Esophagus squamous epithelium (tissue), 5 donors: ENCODE measurements at places on chromosomes 3 and 15.

DNA sequence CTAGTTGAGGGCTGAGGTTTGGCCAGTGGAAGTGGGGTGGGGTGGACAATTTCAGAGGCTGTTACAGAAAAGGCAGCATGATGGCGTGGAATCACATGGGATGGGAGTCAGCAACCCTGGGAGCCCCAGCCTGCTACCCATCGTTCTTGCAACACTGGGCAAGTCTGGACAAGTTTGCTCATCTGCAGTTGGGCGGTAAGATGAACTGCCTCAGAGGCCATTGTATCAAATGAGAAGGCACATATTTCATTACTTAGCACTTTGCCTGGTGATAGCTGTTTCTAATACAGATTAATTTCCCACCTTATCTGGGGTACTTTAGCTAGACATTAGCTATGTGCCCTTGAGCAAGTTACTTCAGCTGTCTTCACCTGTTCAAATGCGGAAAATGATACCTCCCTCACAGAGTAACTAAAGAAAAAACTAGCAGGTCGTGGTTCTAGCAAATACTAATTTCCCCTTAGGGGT, 248.9 kb downstream of the THSD4 start:
- H3K4me3 ChIP-seq = no peak overlapping the region
- H3K4me1 ChIP-seq = no peaks in the 10 kb centered on the region
- no peak for DNase-seq
- no peak overlapping the region for H3K27ac ChIP-seq
- no peaks in the 10 kb centered on the region for H3K27me3 ChIP-seq

- no peaks in the 10 kb centered on the region for H3K27me3 ChIP-seq
- H3K27ac ChIP-seq = peak overlapping the region; percentile 81
- DNase-seq = no peak
- H3K36me3 ChIP-seq = no peaks in the 10 kb centered on the region
Observed at GRCh38 chr15:62390791-62391640, 225.9 kb upstream of the C2CD4B start.

GRCh38 chr3:69948246-69948862, 51.2 kb upstream of the SAMMSON start:
- no peaks in the 10 kb centered on the region for H3K27me3 ChIP-seq
- peaks cover 23% of the 10 kb centered on the region for H3K36me3 ChIP-seq
- no peaks in the 10 kb centered on the region for H3K4me1 ChIP-seq
- H3K4me3 ChIP-seq = no peak overlapping the region

GRCh38 chr3:97896129-97896528, 74.3 kb downstream of the CRYBG3 start:
- peaks cover 7% of the 10 kb centered on the region for H3K4me1 ChIP-seq
- H3K4me3 ChIP-seq = no peak overlapping the region
- DNase-seq = no peak
- peaks cover 4% of the 10 kb centered on the region for H3K36me3 ChIP-seq
- H3K27me3 ChIP-seq = no peaks in the 10 kb centered on the region
- no peak overlapping the region for H3K27ac ChIP-seq

- no peaks in the 10 kb centered on the region for H3K4me1 ChIP-seq
- no peak overlapping the region for H3K4me3 ChIP-seq
- H3K27me3 ChIP-seq = no peaks in the 10 kb centered on the region
- no peaks in the 10 kb centered on the region for H3K36me3 ChIP-seq
- no peak overlapping the region for H3K27ac ChIP-seq
Observed at GRCh38 chr3:191260431-191261303, 61.6 kb downstream of the OSTN start.

GRCh38 chr3:56918111-56918568, 116.4 kb upstream of the ARHGEF3 start:
- peaks cover 39% of the 10 kb centered on the region for H3K4me1 ChIP-seq
- no peak for DNase-seq
- no peaks in the 10 kb centered on the region for H3K27me3 ChIP-seq
- H3K4me3 ChIP-seq = no peak overlapping the region
- H3K36me3 ChIP-seq = no peaks in the 10 kb centered on the region

DNA sequence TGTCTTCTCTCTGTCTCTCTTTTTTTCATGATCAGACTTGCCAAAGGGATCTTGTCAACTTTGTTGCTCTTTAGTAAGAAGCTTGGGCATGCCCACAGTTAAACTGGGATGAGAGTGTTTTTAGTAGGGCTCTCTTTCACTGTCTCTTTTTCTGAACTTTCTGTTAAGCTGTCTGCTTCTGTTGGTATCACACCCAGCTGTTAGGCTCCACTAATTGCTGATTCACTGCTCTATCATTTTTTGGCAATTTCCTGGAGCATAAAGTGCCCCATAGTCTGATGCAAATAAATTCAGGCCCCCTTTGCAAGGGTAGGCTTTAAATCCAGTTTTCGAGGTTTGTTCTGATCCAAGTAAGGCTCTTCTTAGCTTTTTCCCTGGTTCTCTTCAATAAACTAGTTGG, 360.4 kb upstream of the ADAMTS9 start:
- H3K4me3 ChIP-seq = no peak overlapping the region
- H3K27me3 ChIP-seq = no peaks in the 10 kb centered on the region
- no peaks in the 10 kb centered on the region for H3K36me3 ChIP-seq
- H3K4me1 ChIP-seq = no peaks in the 10 kb centered on the region
- no peak overlapping the region for H3K27ac ChIP-seq

DNA sequence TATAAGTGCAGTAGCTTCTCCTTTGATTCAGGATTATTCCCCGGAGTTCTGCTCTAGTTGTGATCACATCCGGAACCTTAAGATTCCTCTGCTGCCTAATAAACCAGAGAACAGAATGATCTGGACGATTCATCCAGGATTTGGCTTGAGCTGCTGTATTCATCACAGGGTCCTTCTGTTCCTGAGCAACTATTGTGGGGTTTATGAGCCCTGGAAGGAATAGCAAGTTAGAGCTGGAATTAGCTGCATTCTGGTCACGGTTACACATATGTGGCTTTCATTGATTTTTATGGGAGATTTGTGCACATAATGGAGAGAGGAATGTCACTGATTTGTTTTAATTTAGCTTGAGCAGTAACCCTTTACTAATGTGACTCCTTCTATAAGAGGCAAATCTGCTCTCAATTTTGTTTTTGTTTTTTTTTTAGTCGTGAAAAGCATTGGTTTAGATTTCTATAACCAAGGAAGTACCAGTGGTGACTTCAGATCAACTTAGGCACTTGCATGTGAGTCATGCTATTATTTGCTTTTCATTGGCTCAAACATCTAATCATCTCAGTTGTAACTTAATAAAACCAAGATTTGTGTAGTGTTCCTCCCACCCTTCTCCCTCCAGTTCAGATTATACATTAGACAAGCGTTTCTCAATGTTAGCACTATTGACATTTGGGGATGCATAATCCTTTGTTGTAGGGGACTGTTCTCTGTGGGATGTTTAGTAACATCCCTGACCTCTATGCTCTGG, 148.5 kb downstream of the OTOL1 start:
- DNase-seq = no peak
- H3K27me3 ChIP-seq = no peaks in the 10 kb centered on the region
- H3K36me3 ChIP-seq = no peaks in the 10 kb centered on the region

- no peak overlapping the region for H3K4me3 ChIP-seq
- no peak overlapping the region for H3K27ac ChIP-seq
- no peak for DNase-seq
- no peaks in the 10 kb centered on the region for H3K4me1 ChIP-seq
Observed at GRCh38 chr3:105561876-105562275, 195.2 kb downstream of the ALCAM start.

DNA sequence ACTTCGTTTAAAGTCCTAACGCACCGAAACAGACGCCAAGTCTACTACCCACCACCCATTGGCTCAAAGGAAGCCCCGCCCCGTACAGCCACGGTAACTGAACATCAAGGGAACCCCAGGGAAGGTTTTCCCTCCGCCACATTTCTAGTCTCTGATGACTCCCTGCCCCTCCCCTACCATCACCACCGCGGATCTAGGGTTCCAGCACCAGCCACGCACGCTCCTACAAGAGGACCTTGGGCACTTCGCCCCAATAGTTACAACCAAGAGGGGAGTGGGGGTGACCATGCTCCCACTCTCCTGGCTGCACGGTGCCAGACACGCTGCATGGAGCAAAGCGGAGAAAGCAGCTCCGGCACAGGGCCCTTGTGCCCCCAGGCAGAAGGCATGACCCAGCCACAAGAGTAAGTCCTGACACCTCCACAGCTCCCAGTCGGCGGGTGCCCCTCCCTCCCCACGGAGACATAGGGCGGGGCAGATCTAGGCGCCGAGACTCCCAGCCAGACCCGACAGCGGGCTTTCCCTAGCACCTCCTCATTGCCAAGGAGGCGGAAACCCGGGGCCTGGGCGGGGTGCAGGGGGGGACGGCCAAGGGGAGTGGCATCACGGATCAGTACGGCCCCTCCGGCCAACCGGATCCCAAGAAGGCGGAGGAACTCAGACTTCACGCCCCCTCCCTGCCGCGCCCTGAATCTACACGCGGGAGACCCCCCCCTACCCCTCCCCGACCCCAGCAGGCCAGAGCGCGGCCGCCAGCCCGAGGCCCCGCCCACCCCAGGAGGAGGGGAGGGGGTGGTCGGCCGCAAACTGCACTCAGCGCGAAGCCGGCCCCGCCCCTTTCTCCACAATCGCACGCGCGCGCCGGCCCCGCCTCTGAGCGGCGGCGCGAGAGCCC, 936 bp downstream of the SIN3A start:
- peaks cover 62% of the 10 kb centered on the region for H3K4me1 ChIP-seq
- H3K4me3 ChIP-seq = peak overlapping the region; percentile 97
- peaks cover 20% of the 10 kb centered on the region for H3K36me3 ChIP-seq
- H3K27me3 ChIP-seq = no peaks in the 10 kb centered on the region
- DNase-seq = peak; percentile 92

DNA sequence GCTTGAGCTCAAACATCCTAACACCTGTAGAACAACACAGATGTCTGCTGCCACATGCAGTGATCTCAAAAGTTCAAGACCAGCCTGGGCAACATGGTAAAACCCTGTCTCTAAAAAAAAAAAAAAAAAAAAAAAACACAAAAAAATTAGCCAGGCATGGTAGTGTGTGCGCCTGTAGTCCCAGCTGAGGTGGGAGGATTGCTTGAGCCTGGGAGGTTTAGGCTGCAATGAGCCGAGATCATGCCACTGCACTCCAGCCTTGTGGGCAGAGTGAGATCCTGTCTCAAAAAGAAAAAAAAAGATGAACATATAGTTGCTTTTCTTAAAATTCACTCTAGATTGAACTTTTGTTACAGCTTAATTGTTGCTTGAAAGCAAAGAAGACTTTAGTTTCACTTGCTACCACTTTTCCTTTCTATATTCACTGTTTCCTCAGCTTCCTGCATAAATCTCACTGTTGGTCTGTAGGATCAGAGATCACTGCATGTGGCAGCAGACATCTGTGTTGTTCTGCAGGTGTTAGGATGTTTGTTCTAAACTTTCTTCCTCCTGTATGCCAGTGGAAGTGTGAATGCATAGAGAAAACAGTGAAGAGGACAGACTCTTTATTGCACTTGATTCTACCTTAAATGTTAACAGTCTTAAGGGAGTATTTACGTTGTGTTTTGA, 12.6 kb downstream of the RAB11A start:
- H3K27me3 ChIP-seq = no peaks in the 10 kb centered on the region
- no peak for DNase-seq
- peaks cover 5% of the 10 kb centered on the region for H3K4me1 ChIP-seq
- H3K27ac ChIP-seq = no peak overlapping the region
- peaks cover 20% of the 10 kb centered on the region for H3K36me3 ChIP-seq

GRCh38 chr15:77327844-77328529, 91.9 kb downstream of the PEAK1 start:
- H3K4me1 ChIP-seq = no peaks in the 10 kb centered on the region
- no peaks in the 10 kb centered on the region for H3K36me3 ChIP-seq
- H3K27ac ChIP-seq = no peak overlapping the region
- H3K27me3 ChIP-seq = no peaks in the 10 kb centered on the region
- H3K4me3 ChIP-seq = no peak overlapping the region

DNA sequence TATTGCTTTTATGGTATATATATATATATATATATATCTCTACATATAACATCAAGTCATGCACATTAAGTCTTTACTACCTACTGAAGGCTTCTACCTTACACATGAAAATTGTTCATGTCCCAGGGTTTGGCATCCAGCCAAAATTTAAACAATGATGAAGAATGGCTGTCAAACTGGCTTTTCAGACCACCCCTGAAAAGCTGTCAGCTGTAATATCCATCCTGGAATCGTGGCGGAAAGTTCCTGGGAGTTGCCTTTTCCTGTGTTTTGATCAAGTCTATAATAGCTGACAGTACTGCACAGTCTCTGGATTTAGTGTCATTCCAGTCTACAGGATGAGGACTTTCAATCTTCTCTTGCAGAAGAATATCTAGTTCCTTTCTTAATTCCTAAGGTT, 48.3 kb downstream of the DHX36 start:
- H3K4me3 ChIP-seq = no peak overlapping the region

GRCh38 chr15:31131853-31132375, 30.4 kb upstream of the TRPM1 start:
- no peak overlapping the region for H3K27ac ChIP-seq
- no peaks in the 10 kb centered on the region for H3K4me1 ChIP-seq
- H3K36me3 ChIP-seq = no peaks in the 10 kb centered on the region
- DNase-seq = no peak
- H3K4me3 ChIP-seq = no peak overlapping the region

DNA sequence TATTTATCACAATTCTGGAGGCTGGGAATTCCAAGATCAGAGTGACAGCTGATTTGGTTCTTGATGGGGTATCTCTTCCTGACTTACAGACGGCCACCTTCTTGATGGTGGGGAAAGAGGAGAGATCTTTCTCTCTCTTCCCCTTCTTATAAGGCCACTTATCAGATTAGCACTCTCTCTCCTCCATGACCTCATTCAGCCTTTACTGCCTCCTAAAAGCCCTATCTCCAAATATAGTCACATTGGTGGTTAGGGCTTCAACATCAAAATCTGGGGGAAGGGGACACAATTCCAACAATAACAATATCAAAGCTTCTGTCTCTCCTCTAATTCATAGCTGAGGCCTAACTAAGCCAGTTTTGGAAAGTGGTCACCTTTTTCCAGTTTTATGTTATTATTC, 91.7 kb upstream of the MBNL1 start:
- DNase-seq = no peak
- no peaks in the 10 kb centered on the region for H3K27me3 ChIP-seq
- H3K4me1 ChIP-seq = no peaks in the 10 kb centered on the region
- H3K4me3 ChIP-seq = no peak overlapping the region
